ENCODE measurements at places on chromosomes 4 and X. TPM values are rescaled to one million over a fixed set of nuclear protein-coding genes. Genes with fewer than 3 reads are reported as not detected.

- H3K27ac ChIP-seq, result no peak overlapping the region
- peaks cover 10% of the 10 kb centered on the region for H3K4me1 ChIP-seq
- H3K27me3 ChIP-seq, result no peaks in the 10 kb centered on the region
- H3K4me3 ChIP-seq, result no peak overlapping the region
- DNase-seq, result no peak
These were observed 1.4 kb upstream of the FAM53A start for GRCh38 chr4:1685235-1686150.

- H3K36me3 ChIP-seq, result no peaks in the 10 kb centered on the region
- no peak for DNase-seq
- H3K4me1 ChIP-seq, result no peaks in the 10 kb centered on the region
- no peaks in the 10 kb centered on the region for H3K27me3 ChIP-seq
- no peak overlapping the region for H3K4me3 ChIP-seq
These were observed 46.8 kb upstream of the GC start for GRCh38 chr4:71830497-71831190.

DNA sequence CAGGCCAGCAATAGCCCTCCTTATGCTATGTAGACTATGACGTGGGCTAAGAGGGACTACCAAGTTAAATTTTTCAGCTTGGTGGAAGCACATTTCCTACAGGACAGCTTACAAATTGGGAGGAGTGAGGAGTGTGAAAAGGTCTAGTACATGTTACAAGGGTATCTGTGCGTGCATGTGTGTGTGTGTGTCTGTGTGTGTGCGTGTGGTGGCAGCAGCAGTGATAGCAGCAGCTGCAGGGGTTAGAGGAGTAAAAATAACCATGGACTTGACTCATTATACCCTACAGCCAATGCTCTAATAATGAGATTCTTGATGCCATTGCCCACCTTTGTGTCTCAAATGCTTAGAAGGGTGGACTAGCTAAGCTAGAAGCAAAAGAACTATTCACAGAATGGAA, 88.6 kb downstream of the SLC9A7 start:
- H3K36me3 ChIP-seq, result no peaks in the 10 kb centered on the region
- H3K4me3 ChIP-seq, result no peak overlapping the region
- no peaks in the 10 kb centered on the region for H3K27me3 ChIP-seq
- DNase-seq, result no peak
- no peak overlapping the region for H3K27ac ChIP-seq
- no peaks in the 10 kb centered on the region for H3K4me1 ChIP-seq

PIN4 gene
- 10.5 TPM for total RNA-seq

- no peaks in the 10 kb centered on the region for H3K27me3 ChIP-seq
- DNase-seq, result no peak
- H3K36me3 ChIP-seq, result no peaks in the 10 kb centered on the region
- H3K4me1 ChIP-seq, result peaks cover 11% of the 10 kb centered on the region
- no peak overlapping the region for H3K27ac ChIP-seq
These were observed 8.2 kb upstream of the CD99L2 start for GRCh38 chrX:150906694-150907093.

DNA sequence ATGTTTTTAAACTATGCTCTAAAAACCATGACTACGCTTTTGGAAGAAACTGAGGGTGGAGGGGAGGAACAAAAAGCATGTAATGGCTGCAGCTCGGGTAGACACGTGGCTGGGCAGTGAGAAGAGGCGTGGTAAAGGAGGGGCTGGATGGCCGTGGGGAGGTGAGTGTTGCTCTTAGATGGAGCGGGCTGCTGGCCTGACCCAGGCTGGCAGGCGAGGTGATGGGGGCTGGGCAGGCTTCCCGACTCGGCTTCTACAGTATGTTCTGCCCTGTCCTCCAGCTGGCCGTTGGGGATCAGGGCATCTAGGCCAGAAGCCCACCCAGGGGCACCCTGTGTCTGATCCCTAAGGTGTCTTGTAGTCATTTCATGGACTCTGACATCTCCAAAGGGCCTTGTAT, 60.7 kb downstream of the EFHC2 start:
- H3K27ac ChIP-seq, result no peak overlapping the region
- no peak for DNase-seq
- no peaks in the 10 kb centered on the region for H3K36me3 ChIP-seq
- H3K4me3 ChIP-seq, result no peak overlapping the region
- H3K4me1 ChIP-seq, result no peaks in the 10 kb centered on the region

DMP1 gene
- total RNA-seq, result not detected

DNA sequence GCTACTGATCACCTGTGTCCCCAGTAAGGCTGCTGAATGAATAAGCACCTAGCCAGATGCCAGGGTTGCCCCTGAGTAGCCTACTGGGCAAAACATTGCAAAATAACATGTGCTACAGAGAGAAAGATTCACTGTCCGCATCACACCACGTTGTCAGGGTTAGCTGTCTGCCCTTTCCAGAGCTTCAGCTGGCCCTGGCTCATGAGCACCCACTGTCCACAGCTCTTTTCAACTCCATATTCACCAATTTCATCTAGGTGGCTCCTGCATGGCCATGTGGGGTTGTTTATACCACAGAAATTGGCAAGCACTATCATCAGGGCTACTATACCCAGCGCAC, 227.7 kb upstream of the PSAPL1 start:
- no peaks in the 10 kb centered on the region for H3K4me1 ChIP-seq
- no peak overlapping the region for H3K4me3 ChIP-seq
- no peak overlapping the region for H3K27ac ChIP-seq

- H3K4me1 ChIP-seq, result no peaks in the 10 kb centered on the region
- H3K27me3 ChIP-seq, result no peaks in the 10 kb centered on the region
- H3K27ac ChIP-seq, result no peak overlapping the region
- no peaks in the 10 kb centered on the region for H3K36me3 ChIP-seq
These were observed 58.8 kb downstream of the PPP3CA start for GRCh38 chr4:101288365-101289145.

VSIG4 gene
- total RNA-seq, result not detected

DNA sequence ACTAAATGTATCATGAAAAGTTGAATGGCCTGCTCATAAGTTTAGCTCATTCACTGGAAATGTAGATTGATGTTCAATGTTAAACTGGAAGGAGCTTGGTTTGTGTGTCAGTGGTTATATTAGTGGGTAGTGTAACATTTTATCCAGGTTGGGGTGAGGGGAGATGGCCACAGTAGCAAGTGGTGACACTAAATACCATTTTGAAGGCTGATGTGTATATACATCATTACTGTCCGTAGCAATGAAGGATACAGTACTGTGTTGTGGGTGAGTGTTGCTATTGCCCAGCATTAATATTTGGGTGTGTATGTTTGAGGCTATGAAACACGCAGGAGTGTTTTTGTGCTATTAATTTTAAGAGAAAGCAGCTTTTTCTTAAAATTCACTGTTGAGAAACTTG, 6.3 kb downstream of the HMGB3 start:
- H3K4me3 ChIP-seq, result no peak overlapping the region
- H3K27me3 ChIP-seq, result no peaks in the 10 kb centered on the region
- no peak for DNase-seq
- H3K36me3 ChIP-seq, result no peaks in the 10 kb centered on the region
- H3K4me1 ChIP-seq, result peaks cover 4% of the 10 kb centered on the region

- no peak overlapping the region for H3K4me3 ChIP-seq
- no peak overlapping the region for H3K27ac ChIP-seq
- DNase-seq, result no peak
- no peaks in the 10 kb centered on the region for H3K27me3 ChIP-seq
- no peaks in the 10 kb centered on the region for H3K36me3 ChIP-seq
These were observed 31.4 kb downstream of the VSIG4 start for GRCh38 chrX:66008328-66008970.

- H3K4me1 ChIP-seq, result peaks cover 35% of the 10 kb centered on the region
- H3K27me3 ChIP-seq, result no peaks in the 10 kb centered on the region
- H3K36me3 ChIP-seq, result peaks cover 28% of the 10 kb centered on the region
- H3K27ac ChIP-seq, result peak within 1 kb of the TSS; percentile 70
- peak within 1 kb of the TSS; percentile 73 for H3K4me3 ChIP-seq
These were observed at the start of gene PGRMC2 for GRCh38 chr4:128287141-128287870. Gene PGRMC2, minus strand, starts transcription at chr4:128287813. Its CDS starts 23 bp downstream, at chr4:128287790.

DNA sequence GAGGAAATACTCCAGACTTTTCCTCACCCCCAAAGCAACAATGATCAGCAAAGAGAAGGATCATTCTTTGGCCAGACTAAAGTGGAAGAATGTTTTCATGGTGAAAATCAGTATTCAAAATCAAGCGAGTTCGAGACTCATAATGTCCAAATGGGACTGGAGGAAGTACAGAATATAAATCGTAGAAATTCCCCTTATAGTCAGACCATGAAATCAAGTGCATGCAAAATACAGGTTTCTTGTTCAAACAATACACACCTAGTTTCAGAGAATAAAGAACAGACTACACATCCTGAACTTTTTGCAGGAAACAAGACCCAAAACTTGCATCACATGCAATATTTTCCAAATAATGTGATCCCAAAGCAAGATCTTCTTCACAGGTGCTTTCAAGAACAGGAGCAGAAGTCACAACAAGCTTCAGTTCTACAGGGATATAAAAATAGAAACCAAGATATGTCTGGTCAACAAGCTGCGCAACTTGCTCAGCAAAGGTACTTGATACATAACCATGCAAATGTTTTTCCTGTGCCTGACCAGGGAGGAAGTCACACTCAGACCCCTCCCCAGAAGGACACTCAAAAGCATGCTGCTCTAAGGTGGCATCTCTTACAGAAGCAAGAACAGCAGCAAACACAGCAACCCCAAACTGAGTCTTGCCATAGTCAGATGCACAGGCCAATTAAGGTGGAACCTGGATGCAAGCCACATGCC, 89.7 kb downstream of the TET2 start:
- H3K36me3 ChIP-seq, result no peaks in the 10 kb centered on the region
- H3K4me1 ChIP-seq, result no peaks in the 10 kb centered on the region
- H3K27me3 ChIP-seq, result no peaks in the 10 kb centered on the region
- no peak overlapping the region for H3K4me3 ChIP-seq

DNA sequence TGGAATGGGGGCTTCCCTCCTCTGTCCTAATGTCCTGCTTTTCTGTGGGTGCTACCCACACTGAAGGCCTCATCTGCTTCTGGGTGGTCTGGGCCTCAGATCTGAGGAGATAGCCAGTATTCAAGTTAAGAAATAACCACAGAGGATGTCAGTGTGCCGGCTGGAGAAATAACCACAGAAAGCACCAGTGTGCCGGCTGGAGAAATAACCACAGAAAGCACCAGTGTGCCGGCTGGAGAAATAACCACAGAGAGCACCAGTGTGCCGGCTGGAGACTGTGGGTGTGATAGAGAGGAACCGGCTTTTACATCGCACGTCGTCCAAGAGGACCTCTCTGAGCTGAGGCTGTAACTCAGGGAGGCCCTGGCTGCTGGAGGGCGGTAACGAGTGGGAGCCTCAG, 65.7 kb upstream of the PSAPL1 start:
- H3K36me3 ChIP-seq, result no peaks in the 10 kb centered on the region
- no peak overlapping the region for H3K27ac ChIP-seq
- H3K27me3 ChIP-seq, result no peaks in the 10 kb centered on the region
- no peak for DNase-seq

DNA sequence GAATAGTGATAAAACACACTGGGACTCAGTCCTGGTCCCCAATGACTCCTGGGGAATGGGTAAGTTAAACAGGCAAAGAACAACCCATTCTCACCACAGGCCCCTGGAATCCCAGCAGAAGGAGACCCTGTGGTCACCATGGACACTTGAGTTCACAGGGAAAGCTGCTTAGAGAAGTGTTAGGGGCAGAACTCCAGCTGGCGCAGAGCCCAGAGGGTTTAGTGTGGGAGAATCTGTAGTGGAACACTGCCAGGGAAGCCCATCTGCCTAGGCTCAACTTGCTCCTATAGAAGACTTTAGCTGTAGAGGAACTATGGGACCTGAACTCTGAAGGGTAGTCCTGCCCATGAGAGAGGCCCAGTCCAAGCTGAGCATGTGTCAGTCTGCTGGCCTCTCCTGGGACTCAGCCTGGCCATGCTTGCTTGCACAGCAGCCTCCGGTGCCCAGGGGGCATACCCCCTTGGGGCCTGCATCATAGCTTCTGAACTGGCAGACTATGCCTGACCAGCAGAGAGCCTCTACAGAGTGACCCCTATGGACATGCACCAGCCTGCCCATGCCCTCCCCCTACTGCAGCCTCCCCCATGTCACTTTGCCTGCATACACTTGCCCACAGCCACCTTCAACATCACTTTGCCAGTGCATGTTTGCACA, 343.5 kb downstream of the IDS start:
- H3K27ac ChIP-seq, result no peak overlapping the region
- H3K4me3 ChIP-seq, result 0 out of 2 replicates have a peak overlapping the region, but pooled peaks have one; percentile 8
- H3K36me3 ChIP-seq, result no peaks in the 10 kb centered on the region
- peaks cover 36% of the 10 kb centered on the region for H3K4me1 ChIP-seq
- DNase-seq, result peak; percentile 75
- no peaks in the 10 kb centered on the region for H3K27me3 ChIP-seq

DNA sequence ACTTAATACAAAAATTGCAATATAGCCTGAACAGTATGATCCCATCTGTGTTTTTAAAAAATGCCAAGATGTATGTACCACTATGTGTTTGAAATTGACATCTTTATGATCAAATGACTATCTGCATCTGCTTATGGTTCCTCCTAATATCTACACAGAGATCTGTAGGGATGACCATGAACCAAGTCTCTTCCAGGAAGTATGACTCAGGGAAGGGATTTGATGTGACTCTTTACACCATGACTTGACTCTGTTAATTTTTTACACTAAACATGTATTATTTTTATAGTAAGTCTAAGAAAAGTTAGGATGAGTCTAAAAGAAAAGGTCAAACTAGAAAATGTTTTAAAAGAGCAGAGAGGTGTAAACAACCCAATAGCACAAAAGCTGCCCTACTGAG, 164.0 kb downstream of the SH3KBP1 start:
- no peaks in the 10 kb centered on the region for H3K27me3 ChIP-seq
- H3K4me3 ChIP-seq, result no peak overlapping the region
- H3K36me3 ChIP-seq, result no peaks in the 10 kb centered on the region
- H3K4me1 ChIP-seq, result peaks cover 24% of the 10 kb centered on the region
- no peak overlapping the region for H3K27ac ChIP-seq
- no peak for DNase-seq

GRCh38 chrX:47646636-47647035, 3.7 kb downstream of the ELK1 start:
- H3K36me3 ChIP-seq, result peaks cover 5% of the 10 kb centered on the region
- no peak overlapping the region for H3K4me3 ChIP-seq
- H3K27ac ChIP-seq, result no peak overlapping the region
- H3K4me1 ChIP-seq, result peaks cover 19% of the 10 kb centered on the region
- no peak for DNase-seq
- H3K27me3 ChIP-seq, result no peaks in the 10 kb centered on the region

GRCh38 chr4:41633321-41633720, 95.4 kb downstream of the LIMCH1 start:
- no peak for DNase-seq
- H3K27ac ChIP-seq, result no peak overlapping the region
- H3K36me3 ChIP-seq, result no peaks in the 10 kb centered on the region
- no peaks in the 10 kb centered on the region for H3K4me1 ChIP-seq

- peak; percentile 52 for DNase-seq
- H3K27ac ChIP-seq, result peak overlapping the region; percentile 96
- H3K4me1 ChIP-seq, result peaks cover 93% of the 10 kb centered on the region
- H3K4me3 ChIP-seq, result peak overlapping the region; percentile 59
- H3K36me3 ChIP-seq, result no peaks in the 10 kb centered on the region
These were observed 139.0 kb downstream of the TSPAN5 start for GRCh38 chr4:98519268-98519977.

- H3K4me1 ChIP-seq, result no peaks in the 10 kb centered on the region
- H3K27me3 ChIP-seq, result no peaks in the 10 kb centered on the region
- H3K4me3 ChIP-seq, result no peak overlapping the region
- H3K27ac ChIP-seq, result no peak overlapping the region
These were observed 68.5 kb downstream of the EFNB1 start for GRCh38 chrX:68897118-68897945.

GRCh38 chrX:19670854-19671620, 155.7 kb upstream of the MAP3K15 start:
- H3K27me3 ChIP-seq, result no peaks in the 10 kb centered on the region
- H3K4me1 ChIP-seq, result peaks cover 33% of the 10 kb centered on the region
- no peaks in the 10 kb centered on the region for H3K36me3 ChIP-seq
- DNase-seq, result no peak

Data from Karpas-422 (cell line).